ENCODE measurements at places on chromosomes 2 and 18.

GRCh38 chr2:88811233-88811632 lies 119.8 kb downstream of the RPIA start:
- DNase-seq: no peak

GRCh38 chr2:184004948-184005672 lies 593.2 kb upstream of the ZNF804A start:
- no peak for DNase-seq

DNA sequence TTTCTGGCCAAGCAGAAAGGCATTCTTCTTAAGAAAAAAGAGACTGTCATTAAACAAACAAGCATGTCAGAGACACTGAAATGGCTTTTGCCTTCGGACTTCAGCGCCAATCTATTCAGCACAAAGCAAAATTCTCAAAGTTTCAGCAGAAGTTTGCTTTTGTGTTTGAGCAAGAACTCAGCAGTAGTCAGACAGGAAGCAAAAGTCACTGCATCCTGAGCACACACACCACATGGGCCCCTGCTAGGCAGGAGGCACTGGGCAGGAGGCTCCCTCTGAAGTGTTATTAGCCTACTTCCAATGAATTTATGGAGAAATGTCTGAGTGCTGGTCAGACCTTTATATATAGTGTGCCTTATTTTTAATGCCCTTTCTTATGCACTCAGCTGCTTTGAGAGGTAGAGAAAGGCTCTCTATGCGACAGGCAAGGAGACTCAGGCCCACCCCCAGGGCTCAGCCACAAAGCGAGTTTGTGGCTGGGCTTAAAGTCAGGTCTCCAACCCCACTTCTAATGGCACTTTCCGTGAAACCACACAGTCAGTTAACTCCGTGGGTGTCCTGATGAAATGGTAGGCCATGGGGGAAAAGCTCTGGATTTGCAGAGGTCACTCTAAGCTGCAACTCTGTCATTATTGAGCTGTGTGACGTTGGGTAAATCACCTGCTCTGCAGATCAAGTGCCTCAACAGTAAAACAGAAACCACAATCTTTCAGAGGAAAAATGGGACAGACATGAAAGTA lies 161.0 kb upstream of the TMEM200C start:
- DNase-seq: no peak

DNA sequence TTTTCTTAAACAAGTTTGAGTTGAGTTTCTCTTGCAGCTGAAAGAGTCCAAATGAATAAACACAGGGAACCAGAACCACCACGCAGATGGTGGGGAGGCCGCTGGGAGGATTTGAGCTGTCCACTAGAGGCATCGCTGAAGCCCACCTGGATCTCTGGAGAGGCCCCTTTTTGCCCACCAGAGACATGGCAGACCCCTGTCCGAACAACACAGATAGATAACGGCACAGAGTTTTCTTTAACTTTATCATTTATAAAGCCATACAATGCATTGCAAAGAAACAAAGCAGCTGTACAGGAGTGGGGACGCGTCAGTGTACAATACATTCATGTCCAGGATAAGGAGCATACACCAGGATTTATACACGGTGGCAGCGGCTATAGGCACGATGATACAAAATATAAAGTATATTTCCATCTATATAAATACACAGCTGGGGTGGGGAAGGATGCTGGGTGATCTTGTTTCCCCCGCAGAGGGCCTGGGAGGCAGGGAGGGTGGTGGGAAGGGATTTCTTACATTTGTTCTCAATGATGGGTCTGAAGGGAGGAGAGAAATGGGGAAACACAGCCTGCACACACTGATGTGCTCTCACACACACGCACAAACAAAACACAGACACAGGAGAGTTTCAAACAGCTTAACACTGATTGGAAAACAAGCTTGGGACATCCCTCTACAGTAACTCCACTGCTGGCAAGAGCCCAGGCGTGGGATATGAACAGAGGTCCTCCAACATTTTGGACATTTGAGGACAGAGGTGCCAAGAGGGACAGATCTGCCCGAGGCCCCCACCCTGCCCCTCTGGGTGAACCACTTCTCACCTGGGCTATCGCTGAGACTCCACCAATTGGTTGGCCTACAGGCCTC lies 203.0 kb downstream of the TNS1 start:
- DNase-seq: no peak

GRCh38 chr18:22641958-22642357 lies 224.2 kb upstream of the CTAGE1 start:
- no peak for DNase-seq

DNA sequence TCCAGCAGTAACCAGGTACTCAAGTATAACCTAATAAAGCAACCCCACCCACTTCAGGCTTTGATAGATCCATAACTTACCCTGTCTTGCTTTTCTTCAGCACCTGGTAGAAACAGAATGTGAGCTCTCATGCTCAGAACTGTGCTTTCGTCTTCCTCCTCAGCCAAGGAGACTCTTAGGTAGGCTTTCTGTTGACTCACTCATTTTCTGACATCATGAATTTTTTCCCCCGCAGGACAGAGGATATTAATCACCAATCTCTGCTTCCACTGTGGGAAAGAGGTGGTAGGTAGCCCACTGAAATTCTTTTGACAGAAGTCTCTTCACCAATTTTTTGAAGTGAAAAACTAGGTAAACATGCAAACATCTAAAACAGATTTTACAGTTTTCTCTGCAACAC lies 241.2 kb upstream of the KCNJ3 start:
- DNase-seq: no peak

- no peak for DNase-seq
Observed at GRCh38 chr2:177619986-177620385, 227.4 kb downstream of the AGPS start.

DNA sequence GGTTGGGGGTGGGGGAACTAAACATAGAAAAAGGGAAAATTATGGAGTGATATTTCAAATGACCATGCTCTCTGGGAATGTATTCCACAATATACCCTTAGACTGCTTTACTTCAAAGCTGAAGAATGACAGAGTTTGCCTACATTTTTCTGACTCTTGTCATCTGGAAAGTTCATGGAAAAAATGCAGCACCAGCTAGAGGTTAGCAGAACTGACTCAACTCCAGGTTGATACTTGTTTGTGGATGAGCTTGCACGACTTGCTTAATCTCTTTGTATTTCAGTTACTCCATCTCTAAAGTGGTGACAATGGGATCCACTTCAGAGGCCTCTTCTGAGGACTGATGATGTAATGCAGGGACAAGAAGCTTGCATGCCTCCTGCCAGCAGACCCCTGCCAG lies 824.0 kb upstream of the ID2 start:
- DNase-seq: no peak
